Dermis microvascular lymphatic vessel endothelial cell (primary cell): ENCODE measurements at places on chromosomes 4 and X. TPM values are rescaled to one million over a fixed set of nuclear protein-coding genes. Genes with fewer than 3 reads are reported as not detected.
A peak's percentile ranks its signal among the peaks of the same experiment; 100 is the strongest.

- no peak for DNase-seq
Observed at GRCh38 chr4:119032921-119033685, 102.5 kb upstream of the MYOZ2 start.

GRCh38 chr4:102311407-102311806 lies 33.9 kb downstream of the SLC39A8 start:
- no peak for DNase-seq

DNA sequence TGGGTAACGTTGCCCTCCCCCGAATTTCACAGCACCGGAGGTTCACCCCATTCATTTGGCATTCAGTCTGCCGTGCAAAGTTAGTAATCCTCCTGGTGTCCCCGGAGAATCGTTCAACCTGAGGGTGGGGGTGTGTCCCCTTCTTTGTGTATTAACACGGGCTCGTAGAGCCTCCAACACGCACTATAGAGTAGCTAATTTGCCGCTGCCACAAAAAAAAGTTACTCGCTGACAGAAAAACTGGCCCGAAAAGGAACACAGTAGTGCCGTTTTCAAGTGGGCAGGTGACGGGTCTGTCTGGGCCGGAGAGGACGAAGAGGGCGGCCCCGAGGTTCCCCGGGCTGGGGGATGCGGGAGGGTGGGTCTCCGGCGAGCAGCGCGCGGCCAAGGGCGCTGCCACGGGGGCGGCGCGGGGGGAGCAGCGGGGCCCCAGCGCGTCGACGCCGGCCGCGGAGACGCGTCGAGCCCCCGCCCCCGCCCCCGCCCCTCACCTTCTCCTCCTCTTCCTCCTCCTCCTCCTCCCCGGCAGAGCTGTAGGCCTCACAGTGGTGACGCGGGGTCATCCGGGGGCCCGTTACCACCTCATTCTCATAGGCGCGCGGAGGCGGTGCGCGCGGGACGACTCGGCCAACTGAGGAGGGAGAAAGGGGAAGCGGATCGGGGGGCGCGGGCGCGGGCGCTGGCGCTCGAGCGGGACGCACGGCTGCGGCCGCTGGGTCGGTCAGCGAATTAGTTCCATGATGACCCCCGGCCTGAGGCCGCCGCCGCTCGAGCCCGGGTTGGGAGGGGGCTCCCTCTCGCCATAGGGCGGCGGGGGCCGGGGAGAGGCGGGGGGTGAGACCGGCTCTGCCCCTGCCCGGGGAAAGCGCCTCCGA lies 571 bp downstream of the CCNI start:
- peak; percentile 91 for DNase-seq

The GRIA3 gene
- not detected in 2 replicates for total RNA-seq

GRCh38 chr4:114780205-114780604 lies 181.6 kb downstream of the UGT8 start:
- DNase-seq, result peak; percentile 25

The SLAIN2 gene
- 14.8 and 18.1 TPM in 2 replicates for total RNA-seq

GRCh38 chr4:168588916-168589531 lies 92.2 kb downstream of the PALLD start:
- DNase-seq, result peak; percentile 66

DNA sequence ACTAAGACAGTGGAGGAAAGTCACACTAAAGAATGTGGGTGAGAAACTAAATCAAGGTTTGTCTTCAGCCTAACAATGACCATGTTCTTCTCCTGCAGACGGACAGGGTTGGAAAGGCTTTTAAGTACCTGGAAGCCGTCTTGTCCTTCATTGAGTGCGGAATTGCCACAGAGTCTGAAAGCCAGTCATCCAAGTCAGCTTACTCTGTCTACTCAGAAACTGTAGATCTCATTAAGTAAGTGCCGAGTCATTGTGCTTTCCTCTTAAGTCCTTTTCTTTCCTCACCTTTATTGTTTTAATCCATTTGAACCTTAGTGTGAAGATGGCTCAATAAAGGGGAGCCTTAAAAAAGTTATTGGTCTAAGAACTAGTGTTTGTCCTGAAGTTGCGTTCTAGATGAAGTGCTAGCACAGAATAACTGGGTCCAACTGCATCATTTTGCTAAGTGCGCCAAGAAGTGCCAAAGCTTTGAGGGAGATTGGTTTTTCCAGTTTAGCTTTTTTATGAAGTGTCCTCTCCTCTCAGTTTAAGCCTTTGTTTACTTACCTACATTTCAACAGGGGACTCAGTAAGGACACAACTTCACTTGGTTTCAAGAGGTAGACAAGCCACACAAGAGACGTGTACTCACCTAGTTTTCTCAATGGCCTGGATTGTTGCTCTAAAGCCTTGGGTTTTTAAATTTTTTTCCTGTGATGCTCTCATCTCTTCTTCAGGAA lies 89.3 kb downstream of the KLHL8 start:
- DNase-seq, result no peak

- DNase-seq, result no peak
Observed at GRCh38 chr4:83093060-83093640, 21.4 kb downstream of the PLAC8 start.

DNA sequence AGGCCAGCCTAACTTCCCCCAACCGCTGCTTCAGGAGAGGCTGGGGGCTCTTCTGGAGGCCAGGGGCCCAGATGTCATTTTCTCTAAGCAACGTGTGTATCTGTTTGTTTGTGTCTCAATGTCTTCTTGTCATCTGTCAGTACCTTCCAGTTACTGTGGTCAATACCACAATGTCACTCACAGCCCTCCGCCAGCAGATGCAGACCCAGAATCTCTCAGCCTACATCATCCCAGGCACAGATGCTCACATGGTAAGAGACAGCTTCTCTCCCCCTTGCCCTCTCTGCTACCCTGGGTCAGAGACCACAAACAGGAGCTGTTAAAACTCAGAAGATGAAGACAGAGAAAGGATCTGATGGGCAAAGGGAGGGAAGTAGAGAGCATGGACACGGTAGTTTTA lies 5.0 kb downstream of the XPNPEP2 start:
- no peak for DNase-seq

The ARHGEF6 gene
- 8.9 and 15.4 TPM in 2 replicates for total RNA-seq

The MAGEC2 gene
- total RNA-seq, result not detected in 2 replicates

The HHIP gene
- 90.9 and 127 TPM in 2 replicates for total RNA-seq
